WERI-Rb-1 (cell line): ENCODE measurements at places on chromosomes 13 and 19.
A peak's percentile ranks its signal among the peaks of the same experiment; 100 is the strongest.

DNA sequence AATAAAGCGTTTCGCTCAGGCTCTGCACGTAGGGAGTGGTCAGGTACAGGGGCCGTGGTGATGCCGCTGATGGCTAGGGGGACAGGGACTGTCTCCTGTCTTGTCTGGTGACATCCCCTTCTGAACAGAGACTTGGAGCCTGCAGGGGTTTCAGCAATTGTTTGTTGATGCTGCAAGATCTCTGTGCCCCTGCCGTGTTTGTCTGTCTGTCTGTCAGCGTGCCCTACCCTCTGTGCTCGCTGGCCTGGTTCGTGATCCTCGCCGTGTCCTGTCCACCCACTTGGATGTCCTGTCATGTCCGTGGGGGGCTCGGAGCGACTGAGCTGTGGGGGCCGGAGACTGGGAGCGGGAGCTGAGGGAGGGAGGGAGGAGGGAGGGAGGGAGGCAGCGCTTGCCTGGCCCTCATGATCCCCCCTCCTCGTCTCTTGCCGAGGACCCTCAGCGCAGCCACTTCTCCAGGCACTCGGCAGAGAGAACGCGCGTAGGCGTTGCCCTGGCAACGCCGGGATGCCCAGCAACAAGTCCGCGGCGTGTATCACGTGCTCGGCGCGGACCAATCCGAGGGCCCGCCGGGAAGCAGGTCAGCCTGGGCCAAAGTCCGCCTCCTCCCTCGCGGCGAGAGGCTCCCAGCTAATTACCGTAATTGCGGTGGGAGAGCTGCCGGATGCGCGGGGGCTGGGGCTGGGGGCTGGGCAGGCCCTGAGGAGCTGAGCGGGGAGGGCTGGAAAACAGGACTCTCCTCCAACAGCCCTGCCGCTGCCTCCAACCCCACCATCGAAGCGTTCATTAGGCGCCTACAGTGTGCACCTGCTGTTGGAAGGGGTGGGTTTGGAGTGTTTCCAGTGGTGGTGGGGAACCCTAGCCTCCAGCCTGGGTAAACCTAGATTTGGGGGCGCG lies 31.9 kb upstream of the FEM1A start:
- DNase-seq: peak; percentile 98

- DNase-seq: no peak
These were observed 185.3 kb downstream of the EFNB2 start for GRCh38 chr13:106350208-106350607.

GRCh38 chr13:50914176-50914700 lies 4.6 kb downstream of the RNASEH2B start:
- DNase-seq: no peak

DNA sequence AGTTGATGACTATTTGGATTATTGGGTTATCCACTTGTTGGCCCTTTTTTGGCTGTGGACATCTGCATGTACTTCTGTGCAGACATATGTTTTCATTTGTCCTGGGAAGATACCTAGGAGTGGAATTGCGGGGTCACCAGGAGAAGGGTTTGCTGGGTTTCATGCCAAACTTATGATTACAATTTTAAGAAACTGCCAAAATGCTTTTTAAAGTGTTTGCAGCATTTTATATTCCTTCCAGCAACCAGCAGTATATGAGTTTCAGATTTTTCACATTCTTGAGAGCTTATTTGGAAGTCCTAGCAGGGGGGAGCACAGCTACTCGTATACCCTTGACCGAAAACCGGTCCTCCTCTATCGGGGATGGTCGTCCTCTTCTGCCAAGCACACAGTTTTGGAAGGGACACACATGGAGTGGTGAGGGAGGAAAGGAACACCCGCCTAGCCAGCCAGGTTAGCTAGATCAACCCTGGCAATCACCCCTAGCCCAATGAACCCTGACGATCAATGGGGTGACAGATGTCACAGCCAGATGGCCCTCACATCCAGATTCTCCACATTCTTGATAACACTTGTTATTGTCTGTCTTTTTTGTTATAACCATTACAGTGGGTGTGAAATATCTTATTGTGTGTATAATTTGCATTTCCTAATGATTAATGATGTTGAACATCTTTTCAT lies 26.7 kb upstream of the RNF113B start:
- DNase-seq: no peak

DNA sequence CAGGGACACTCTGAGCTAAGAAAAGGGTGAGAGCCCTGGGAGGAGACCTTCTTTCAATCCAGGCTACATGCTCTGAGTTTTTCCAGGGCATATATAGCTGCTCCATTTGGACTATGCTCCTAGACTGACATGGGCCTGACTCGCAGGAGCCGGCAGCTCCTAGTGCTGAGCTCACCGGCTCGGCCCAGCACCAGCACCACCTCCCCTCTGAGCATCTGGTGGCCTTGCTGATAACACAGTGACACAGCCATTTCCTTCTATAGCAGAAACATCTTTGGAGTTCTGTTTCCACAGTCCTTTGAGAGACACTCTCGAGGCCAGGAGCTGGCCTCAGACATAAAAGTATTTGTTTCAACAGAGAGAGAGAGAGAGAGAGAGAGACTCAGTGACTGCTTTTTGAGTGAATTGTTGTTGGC lies 184.9 kb downstream of the TM9SF2 start:
- no peak for DNase-seq

- DNase-seq: no peak
These were observed 455.4 kb upstream of the TSHZ3 start for GRCh38 chr19:31804668-31805067.

DNA sequence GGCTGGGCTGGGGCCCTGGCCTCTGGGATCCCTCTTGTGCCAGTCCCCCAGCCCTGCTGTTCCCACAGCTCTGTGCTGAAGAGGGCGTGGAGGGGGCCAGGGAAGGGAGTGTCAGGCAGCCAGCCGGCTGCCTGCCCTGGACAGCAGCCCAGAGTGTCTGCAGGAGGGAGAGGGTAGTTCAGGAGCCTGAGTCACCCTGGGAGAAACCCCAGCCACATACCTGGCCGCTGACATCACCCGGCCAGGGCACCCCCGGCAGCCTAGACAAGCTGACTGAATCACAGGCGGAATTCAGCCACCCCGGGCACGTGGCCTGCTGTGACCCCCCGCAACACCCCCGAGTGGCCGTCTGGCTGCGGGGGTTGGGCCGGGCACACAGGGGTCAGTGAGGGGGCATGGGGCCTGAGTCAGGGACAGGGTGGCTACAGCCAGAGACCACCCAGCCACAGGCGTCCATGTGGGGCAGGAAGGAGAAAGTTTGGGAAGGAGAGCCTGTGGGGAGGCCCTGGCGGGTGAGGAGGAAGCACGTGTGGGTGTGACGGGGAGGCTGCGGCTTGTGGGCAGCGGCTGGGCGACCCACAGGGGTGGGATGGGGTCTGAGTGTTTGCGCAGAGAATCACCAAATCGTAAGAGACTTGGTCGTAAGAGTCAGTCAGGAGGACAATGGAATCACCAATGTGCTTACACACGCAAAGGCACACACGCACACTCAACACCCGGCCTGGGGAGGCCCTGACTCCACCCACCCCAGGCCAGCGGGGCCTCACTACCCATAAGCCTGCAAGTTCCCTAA lies 11.9 kb upstream of the FOSB start:
- DNase-seq: peak; percentile 54

- DNase-seq: no peak
These were observed 1.3 kb downstream of the UBE2S start for GRCh38 chr19:55406091-55406825.

GRCh38 chr13:33208290-33209220 lies 77.0 kb downstream of the STARD13 start:
- DNase-seq: no peak

DNA sequence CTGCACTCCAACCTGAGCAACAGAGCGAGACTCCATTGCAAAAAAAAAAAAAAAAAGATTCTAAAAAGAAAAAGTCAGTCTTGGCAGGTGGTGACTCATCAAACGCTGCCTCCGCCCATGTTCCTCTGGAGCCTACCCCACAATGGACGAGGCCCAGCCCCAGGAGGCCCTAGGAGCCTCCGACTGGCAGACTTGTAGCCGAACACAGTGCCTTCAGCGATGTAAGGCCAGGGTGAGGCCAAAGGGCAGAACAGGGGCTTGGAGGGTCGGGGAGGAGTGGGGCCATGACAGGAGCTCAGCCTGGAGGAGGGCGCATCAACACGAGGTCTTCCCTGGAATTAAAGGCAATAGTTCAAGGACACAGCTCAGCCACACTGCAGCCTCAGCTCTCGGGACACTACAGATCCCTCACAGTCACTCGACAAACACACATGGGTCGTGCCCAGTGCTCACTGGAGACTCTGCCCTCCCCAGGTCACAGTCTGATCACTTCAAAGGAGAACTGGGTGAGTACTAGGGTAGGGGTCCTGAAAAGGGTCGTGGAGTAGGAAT lies 5.1 kb downstream of the USE1 start:
- no peak for DNase-seq

GRCh38 chr13:26872525-26873385 lies 112.2 kb upstream of the GPR12 start:
- DNase-seq: peak; percentile 91

DNA sequence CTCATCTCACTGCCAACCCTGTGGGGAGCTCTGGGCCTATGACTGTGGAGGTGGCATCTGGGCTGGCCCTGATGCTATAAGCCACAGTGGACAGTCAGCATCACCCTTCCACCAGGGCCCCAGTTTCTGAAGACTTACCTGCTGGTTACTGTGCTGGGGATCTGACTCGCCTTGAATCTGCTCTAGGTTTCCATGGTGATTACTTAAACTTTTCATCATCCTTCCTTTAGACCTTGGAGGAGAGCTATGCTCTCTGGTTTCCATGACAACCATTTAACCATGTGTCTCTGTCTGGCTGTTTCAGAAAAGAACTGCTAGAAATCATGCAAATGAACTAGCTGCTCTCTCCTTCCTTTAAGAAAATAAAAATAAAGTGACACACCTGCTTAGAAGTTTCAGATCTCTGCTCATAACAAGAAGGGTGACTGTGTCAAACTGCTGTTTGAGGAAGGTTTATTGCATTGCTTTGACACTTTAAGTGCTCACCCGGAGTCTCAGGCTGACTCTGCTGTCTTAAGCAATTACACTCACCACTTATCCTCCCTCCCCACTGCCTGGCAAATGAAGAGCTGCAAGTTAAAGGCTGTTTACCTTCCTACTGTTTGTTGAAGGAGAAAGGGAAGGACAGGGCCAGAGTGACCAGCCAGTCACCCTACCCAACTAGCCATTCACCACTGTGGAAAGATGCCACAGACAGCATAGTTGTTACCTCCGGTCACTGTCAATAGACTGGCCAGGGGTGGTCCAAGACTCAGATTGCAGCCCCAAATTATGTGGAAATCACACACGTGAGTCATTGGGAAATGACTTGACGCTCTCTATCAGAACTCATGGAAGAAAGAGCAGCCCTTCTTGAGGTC lies 87.6 kb downstream of the HSPH1 start:
- peak; percentile 11 for DNase-seq

GRCh38 chr19:49889687-49890348 lies 6.9 kb downstream of the IL4I1 start:
- no peak for DNase-seq

DNA sequence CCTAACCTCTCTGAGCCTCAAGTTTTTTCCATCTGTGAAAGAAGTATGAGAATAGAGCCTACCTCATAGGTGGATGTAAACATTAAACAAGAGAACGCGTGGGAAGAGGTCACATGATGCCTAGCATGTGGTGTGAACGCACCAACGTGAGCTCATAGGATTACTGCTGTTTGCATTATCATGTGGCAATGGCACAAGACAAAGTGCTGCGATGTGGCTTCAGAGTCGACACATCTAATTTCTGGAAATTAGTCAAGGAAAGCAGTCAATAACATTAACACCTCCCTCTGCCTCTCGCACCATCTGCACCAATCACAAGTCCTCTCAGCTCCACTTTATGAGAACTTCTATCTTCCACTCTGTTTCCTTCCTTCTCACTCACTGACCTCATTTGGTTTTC lies 489.7 kb downstream of the COG6 start:
- no peak for DNase-seq

- peak; percentile 52 for DNase-seq
These were observed 4.3 kb downstream of the DOT1L start for GRCh38 chr19:2167896-2168618.

GRCh38 chr13:40931719-40932118 lies 87.4 kb downstream of the ELF1 start:
- no peak for DNase-seq

DNA sequence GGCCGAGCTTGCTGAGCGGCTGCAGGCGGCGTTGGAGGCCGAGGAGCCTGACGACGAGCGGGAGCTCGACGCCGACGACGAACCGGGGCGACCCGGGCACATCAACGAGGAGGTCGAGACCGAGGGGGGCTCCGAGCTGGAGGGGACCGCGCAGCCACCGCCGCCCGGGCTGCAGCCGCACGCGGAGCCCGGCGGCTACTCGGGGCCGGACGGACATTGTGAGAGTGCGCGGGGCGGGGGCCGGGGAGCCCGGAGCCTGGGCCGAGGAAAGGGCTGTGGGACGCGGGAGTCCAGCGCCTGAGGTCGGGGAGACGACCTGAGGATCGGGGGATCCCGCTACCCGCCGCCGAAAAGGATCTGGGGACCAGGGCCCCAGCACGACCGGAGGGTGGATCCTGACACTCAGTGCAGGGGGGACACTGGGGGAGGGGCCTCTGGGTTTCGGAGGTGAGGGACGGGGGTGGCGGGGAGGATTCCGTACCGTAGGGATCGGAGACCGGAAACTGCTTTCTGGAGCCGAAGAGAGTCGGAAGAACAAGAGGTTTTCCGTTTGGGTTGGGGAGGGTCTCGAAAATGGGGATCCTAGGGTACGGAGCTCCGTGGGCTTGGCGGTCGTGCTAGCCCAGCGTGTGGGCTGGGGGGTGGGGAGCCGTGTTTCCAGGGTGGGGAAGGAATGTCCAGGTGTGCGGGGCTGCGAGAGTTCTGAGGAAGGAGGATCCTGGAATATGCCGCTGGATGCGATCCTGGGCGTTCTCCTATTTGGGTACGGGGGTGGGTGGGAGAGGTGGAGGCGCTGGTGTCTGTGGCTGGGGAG lies 616 bp downstream of the HNRNPUL1 start:
- DNase-seq: peak; percentile 61

GRCh38 chr19:19459707-19460251 lies 54.3 kb downstream of the GATAD2A start:
- no peak for DNase-seq

- no peak for DNase-seq
These were observed 553.5 kb downstream of the DCT start for GRCh38 chr13:93925990-93926389.

GRCh38 chr19:39131255-39131755 lies 5.7 kb downstream of the PAK4 start:
- no peak for DNase-seq

- no peak for DNase-seq
These were observed 15.4 kb upstream of the MED4 start for GRCh38 chr13:48110132-48110868.

GRCh38 chr19:5268801-5269200 lies 71.8 kb downstream of the PTPRS start:
- DNase-seq: no peak
